ENCODE measurements at places on chromosomes 6 and 20. TPM values are rescaled to one million over a fixed set of nuclear protein-coding genes. Genes with fewer than 3 reads are reported as not detected.

Gene MAP7
- 3.2 TPM for total RNA-seq

- peak; percentile 82 for DNase-seq
These were observed 171.2 kb upstream of the BMP5 start for GRCh38 chr6:56046576-56046975.

GRCh38 chr6:43492673-43493072 is 15.3 kb downstream of the TJAP1 start:
- no peak for DNase-seq

DNA sequence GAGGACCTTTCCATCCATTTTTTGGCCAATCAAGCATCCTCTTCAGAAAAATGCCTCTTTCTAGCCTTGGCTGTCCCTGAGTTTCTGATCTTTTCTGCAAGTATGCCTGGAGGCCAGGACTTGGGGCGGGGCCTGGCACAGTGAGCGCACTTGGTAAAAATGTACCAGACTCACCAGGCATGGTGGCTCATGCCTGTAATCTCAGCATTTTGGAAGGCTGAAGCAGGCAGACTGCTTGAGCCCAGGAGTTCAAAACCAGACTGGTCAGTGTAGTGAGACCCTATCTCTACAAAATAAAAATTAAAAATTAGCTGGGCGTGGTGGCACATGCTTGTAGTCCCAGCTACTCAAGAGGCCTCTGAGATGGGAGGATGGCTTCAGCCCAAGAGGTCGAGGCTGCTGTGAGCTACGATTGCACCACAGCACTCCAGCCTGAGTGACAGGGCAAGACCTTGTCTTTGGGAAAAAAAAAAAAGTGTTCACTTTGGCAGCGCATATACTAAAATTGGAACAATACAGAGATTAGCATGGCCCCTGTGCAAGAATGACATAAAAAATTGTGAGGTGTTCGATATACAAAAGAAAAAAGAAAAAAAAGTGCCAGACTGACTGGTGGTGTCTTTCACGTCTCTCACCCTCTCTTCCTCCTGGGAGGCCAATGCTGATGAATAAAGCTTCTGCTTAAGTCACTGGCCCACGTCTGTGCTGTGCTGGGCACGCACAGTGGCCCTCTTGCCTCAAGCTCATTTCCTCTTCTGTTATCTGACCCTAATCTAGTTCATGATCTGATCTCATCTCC is 18.1 kb upstream of the SLC9A8 start:
- no peak for DNase-seq

DNA sequence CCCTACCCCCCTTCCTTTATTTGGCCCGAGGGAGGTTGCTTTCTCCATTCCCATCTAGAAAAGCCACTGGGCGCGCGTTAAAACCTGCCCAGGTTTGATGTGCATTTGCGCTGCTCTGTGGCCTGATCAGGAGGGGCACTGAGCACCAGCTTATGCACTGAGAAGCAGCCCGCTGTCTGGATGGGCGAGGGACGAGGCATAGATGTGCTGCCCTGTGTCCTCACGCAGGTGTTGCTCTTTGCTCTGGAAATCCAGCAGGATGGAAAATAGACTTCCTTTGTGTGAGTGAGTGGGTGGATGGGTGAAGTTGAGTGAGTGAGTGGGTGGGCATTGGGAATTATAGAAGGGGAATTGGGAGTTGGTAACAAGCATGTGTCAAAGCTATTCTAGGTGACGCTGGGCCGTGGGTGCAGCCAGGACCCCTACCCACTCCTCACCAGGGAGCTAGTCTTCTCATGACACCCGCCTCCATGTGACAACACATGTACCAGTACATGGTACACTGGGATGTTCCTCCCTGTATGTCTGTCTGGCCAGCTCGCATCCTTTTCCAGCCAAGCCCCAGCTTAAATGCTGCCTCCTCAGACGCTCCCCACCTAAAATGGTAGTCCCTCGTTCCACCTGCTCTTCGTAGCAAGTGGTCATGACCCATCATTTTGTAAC is 162.6 kb downstream of the DTNBP1 start:
- no peak for DNase-seq

- DNase-seq = no peak
These were observed 7.0 kb downstream of the ELMO2 start for GRCh38 chr20:46399401-46399800.

DNA sequence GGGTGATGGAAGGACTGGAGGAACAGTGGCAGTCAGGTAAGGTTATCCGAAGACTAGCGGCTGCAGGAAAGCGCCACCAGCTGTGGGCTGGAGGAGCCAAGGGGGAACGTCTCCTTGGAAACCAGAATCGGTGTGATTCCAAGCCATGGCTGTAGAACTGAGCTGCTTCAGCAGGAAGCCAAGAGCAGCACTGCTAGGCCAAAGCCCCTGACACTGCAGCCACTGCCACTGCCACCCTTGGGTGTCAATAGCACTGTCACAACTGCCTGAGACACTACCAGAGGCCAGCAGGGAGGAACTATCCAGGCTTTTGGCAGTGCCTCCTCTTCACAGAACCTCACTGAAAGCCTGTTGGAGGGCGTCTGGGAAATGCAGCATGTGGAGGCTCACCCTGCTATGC is 289.6 kb upstream of the SUPT3H start:
- no peak for DNase-seq
